ENCODE measurements at places on chromosomes 13 and 19.

GRCh38 chr13:110797230-110797877 is 83.9 kb downstream of the ING1 start:
- DNase-seq: no peak

- DNase-seq: no peak
Observed at GRCh38 chr13:108958013-108958376, 328.6 kb downstream of the MYO16 start.

- no peak for DNase-seq
Observed at GRCh38 chr13:52884429-52885010, 36.1 kb upstream of the PCDH8 start.

DNA sequence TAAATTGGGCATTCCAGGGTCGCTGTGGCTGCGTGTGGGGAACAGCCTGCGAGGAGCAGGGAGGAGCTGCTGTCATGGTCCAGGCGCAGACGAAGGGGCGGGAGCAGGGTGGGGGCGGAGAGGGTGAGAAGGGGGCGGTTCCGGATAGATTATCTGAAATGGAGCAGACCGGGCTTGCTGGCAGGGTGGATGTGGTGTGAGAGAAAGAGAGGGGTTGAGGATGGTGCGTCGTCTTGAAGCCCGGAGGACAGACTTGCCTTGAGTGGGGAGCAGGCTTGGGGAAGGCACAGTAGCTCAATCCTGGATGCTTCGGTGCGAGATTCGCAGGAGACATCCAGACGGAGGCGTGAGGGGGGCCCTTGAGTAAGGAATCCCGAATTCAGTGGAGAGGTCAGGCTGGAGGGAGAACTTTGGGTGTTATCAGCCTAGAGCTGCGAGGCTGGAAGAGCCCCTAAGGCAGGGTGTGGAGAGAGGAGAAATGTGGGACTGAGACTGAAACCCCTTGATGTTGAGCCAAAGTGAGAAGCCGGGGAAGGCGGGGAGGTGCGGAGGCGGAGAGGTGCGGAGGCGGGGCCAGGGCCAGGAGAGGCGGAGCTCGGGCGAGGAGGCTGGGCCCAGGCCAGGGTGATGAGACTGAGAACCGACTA is 40.6 kb downstream of the DPF1 start:
- no peak for DNase-seq

DNA sequence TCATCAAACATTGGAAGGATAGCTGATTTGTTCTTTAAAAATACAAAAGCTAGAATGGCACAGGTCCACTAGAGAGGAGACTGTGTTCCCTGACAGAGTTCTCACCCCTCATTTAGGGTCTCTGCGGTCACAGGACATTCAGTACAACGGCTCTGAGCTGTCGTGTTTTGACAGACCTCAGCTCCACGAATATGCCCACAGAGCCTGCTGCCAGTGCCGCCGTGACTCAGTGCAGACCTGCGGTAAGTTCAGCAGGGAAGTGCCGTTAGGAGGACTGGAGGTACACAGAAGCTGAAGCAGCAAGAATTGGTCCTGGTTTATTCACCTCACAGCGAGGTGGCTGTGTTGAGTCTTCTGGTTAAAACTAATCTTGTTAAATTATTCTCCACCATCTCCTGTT is 90.0 kb downstream of the TNFRSF19 start:
- DNase-seq: no peak

All from T-helper 2 cell treated with Interferon-gamma antibody and Interleukin-4, amounts not matched to agents 5 μg/mL and 100 μg/mL, for 36 hours (primary cell).